ENCODE measurements at places on chromosomes 5 and 9. TPM values are rescaled to one million over a fixed set of nuclear protein-coding genes. Genes with fewer than 3 reads are reported as not detected.

C5orf63 gene
- total RNA-seq = 2.6 TPM

GNAQ gene
- total RNA-seq = 17.9 TPM

F12 gene
- total RNA-seq = 2.8 TPM

KIF24 gene
- 2.9 TPM for total RNA-seq

DCAF12 gene
- 15.4 TPM for total RNA-seq

CNTLN gene
- 4.3 TPM for total RNA-seq

CATSPER3 gene
- total RNA-seq = under 0.01 TPM

RETREG1 gene
- not detected for total RNA-seq

PKD2L2 gene
- not detected for total RNA-seq

SUSD3 gene
- total RNA-seq = 55.5 TPM

UBE2R2 gene
- total RNA-seq = 23.4 TPM

PDE8B gene
- not detected for total RNA-seq
